Nucleus accumbens (tissue), 56 donors: ENCODE measurements at places on chromosomes 4 and X.

DNA sequence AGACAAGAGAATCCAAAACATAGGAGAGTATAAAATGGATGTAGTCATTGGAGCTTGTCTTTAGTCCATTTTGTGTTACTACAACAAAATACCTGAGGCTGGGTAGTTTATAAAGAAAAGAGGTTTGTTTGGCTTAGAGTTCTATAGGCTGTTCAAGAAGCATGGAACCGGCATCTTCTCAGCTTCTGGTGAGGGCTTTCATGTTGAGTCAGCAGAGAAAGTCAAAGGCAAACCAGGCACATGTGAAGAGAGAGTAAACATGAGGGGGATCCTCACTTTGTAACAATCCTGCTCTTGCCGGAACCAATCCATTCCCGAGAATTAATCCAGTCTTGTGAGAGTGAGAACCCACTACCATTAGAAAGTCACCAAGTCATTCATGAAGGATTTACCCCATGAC lies 8.1 kb upstream of the HCCS start:
- no peak for DNase-seq

DNA sequence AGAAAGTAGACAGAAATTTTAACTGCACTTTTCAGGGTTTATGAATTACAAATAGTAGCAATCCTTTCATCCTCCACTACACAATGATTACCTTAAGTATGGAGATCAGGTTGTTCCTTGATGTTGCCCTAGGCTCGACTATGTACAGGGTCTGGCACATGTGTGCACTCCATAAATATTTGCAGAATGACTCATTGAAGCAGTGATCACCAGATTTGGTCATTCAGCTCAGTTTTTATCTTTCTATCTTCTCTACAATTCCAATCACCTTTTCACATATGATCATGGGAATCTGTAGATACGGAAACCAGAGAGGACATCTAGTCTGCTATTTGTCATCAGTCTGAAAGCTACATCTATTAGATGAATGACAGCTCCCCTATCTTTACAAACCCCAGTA lies 171.7 kb upstream of the HCCS start:
- DNase-seq, result no peak

DNA sequence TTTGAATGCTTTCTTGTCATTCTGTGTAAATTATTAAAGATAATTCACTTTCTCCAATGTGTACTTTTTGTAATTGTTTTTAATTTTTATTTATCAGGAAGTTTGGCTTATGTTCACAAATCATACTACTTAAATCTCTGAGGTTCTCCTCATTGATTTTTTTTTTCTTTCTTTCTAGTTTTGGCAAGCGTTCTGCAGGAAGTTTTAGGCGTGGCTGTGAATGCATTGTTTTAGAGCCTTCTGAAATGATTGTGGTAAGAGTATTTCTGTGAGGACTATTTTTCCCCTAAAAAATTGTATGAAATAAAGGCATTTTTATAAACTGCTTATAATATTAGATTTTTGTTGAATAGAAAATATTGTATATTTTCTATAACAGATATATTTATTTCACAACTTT lies 135.8 kb downstream of the RAPGEF2 start:
- DNase-seq, result no peak

DNA sequence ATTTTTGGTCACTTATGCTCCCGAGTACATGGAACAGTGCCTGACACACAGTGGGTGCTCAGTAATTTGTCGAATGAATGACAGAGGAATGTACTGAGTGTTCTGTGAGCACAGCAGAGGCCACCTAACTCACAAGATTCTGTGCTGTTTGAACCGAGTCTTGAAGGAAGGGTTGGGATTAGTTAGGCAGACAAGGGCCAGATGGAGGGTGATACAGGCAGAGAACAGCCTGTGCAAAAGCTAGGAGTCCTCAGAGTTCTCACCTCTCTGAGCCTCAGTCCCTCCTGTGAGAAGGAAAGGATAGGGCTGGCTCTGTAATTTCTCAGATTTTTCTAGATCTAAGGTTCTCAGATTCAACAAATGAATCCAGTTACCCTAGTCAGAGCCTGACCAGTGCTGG lies 108.8 kb downstream of the NHSL2 start:
- no peak for DNase-seq

DNA sequence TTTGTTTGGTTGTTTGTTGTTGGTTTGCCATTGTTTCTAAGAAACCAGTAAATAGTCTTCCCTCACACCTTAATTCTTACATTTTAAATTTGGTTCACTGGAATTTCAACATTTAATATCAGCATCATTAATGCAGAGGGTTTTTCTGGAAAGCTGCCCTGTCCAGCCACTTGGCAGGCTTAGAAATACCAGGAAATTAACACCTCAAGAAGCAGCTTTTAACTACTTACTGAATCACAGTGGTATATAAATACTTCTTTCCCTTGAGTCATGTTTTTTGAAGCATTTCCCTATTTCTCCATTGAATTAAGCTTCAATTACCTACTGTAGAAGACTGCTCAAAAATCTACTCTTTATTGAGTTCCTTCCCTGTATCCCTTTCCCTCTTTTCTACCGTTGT lies 1221.1 kb upstream of the ADGRL3 start:
- no peak for DNase-seq

DNA sequence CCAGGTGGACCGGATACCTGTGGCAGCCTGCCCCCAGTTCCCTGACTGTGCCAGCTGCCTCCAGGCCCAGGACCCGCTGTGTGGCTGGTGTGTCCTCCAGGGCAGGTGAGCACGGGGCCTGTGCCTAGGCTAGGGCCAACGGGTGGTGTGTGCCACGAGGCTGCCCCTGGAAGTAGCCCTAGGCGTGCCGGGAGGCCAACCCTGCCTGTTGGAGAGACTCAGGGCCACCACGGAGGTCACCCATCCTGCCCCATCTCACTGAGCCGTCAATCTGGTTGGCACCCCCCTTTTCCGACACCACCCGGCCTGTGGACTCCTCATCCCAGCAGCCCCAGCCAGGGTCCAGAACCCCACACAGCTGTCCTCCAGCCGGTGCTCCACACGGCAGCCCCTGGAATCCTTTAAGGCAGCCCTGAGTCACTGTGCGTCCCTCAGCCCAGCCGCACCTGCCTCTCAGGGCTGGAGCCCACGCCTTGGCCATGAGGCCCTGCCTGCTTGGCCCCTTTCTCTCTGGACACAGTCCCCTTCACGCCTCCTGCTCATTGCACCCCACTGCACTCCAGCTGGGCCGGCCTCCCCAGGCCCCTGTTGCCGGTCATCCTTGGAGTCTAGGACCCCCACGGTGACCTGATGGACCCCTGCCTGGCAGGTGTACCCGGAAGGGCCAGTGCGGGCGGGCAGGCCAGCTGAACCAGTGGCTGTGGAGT lies 5.3 kb downstream of the PLXNB3 start:
- no peak for DNase-seq

- no peak for DNase-seq
Measured at GRCh38 chr4:47194036-47194737, 162.8 kb downstream of the GABRB1 start.

GRCh38 chr4:126087101-126087500 lies 772.3 kb downstream of the FAT4 start:
- DNase-seq, result no peak

GRCh38 chr4:2222838-2223237 lies 19.1 kb downstream of the HAUS3 start:
- no peak for DNase-seq

DNA sequence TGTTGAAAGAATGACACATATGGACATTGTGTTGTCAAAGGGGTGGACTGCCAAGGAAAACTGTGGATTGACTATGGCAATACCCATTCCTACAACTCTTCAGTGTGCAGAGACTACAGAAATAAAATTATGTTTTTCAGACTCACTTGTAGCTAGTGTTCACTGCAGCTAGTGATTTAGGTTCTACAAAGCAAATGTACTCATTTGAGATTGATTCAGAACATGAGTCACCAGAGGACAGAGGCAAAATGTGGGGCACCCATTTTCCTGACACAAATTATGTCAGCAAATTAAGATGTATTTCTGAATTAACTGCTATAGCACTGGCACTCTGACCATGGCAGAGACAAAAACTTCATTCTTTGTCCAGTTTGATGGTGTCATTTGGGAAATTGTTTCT lies 40.7 kb downstream of the SPCS3 start:
- no peak for DNase-seq
